ENCODE measurements at places on chromosomes 13 and 19. TPM values are rescaled to one million over a fixed set of nuclear protein-coding genes. Genes with fewer than 3 reads are reported as not detected.

DNA sequence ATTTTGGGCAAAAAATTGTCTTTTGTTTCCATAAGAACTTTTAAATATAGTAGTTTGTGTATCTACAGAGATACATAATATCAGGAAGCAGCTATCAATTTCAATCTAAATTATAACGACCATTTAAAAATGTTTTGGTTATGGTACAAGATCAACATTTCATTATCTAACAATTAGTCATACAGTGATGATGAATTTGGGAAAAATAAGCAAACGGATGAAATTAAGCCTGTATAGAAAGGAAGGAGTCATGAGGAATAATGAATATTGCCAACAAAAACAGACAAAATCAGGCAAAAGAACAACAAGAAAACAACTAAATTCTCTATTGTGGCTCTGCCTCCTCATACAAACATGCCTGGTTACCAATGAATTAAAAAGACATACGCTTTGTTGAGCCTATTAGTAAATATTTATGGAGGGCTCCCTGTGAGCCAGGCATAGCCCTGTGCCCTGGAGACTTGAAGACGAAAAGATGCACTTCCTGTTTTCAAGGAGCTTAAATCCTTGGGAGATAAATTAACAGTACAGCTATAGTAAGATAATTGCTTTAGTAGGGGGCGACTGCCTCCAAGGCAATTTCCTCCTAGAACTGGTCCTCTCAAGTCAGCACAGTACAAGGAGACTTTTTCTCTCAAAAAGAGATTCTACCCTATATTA, 73.0 kb downstream of the NALCN start:
- H3K27me3 ChIP-seq, result no peaks in the 10 kb centered on the region
- no peak overlapping the region for H3K27ac ChIP-seq
- no peak for DNase-seq
- no peaks in the 10 kb centered on the region for H3K36me3 ChIP-seq

- H3K27me3 ChIP-seq, result no peaks in the 10 kb centered on the region
- no peak for DNase-seq
- H3K4me3 ChIP-seq, result no peak overlapping the region
- no peaks in the 10 kb centered on the region for H3K4me1 ChIP-seq
- H3K27ac ChIP-seq, result no peak overlapping the region
- peaks cover 28% of the 10 kb centered on the region for H3K36me3 ChIP-seq
Measured at GRCh38 chr19:447816-448560, 12.8 kb downstream of the SHC2 start.

The FFAR2 gene
- total RNA-seq, result 1.9 TPM

DNA sequence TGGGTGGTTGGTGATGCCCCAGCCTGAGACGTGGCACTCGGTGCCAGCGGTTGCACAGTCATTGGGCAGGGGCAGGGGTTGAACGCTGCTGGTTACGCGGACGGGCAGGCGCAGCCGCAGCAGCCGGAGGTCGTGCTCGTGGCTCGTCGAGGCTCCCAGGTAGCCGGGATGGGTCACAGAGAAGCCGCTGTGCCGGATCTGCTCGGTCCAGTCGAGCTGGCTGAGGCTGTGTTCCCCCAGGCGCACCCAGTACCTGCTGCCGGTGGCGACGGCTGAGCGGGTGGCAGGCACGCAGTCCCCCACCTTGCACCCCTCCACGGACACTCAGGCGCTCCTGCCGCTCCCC, 2.9 kb downstream of the KLK12 start:
- peaks cover 32% of the 10 kb centered on the region for H3K27me3 ChIP-seq
- no peak overlapping the region for H3K27ac ChIP-seq
- H3K36me3 ChIP-seq, result no peaks in the 10 kb centered on the region
- H3K4me3 ChIP-seq, result no peak overlapping the region
- H3K4me1 ChIP-seq, result peaks cover 7% of the 10 kb centered on the region

DNA sequence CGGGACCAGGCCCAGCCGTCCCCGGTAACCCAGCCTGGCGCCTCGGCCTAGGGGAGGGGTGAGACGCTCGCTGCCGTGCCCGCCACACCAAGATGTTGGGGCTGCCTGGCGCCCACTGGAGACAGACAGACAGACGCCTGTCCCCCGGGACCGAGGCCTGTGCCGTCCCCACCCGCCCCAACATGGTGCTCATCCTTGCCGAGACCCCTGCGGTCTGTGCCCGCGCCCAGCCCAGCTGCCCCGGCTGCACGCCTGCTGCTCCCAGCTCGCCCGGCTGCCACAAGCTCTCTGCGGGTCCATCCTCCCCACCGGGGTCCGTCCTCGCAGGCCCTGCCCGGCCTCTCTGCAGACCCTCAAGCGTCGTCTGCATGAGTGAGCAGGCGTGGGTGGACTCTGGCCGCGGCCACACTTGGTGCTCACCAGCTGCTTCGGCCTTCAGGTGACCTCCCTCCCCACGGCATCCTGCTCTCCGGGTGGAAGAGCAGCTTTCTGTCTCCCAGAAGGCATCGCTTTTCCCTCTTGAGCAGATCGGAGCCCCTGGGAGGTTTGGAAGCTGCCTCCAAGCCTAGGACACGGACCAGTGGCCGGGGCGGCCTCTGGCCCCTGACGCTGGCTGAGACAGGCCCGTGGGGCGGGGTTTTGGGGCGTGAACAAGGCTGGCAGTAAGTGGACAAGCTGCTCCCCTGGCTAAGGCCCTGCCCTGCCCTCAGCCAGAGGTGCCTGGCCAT, 6.7 kb upstream of the TMPRSS9 start:
- no peaks in the 10 kb centered on the region for H3K4me1 ChIP-seq
- no peaks in the 10 kb centered on the region for H3K36me3 ChIP-seq
- no peak for DNase-seq
- H3K4me3 ChIP-seq, result no peak overlapping the region
- H3K27ac ChIP-seq, result no peak overlapping the region
- no peaks in the 10 kb centered on the region for H3K27me3 ChIP-seq

- no peaks in the 10 kb centered on the region for H3K27me3 ChIP-seq
- no peaks in the 10 kb centered on the region for H3K36me3 ChIP-seq
- no peak overlapping the region for H3K4me3 ChIP-seq
- peaks cover 1% of the 10 kb centered on the region for H3K4me1 ChIP-seq
Measured at GRCh38 chr19:8557642-8558238, 19.5 kb downstream of the MYO1F start.

GRCh38 chr13:111626371-111627305, 306.2 kb downstream of the TEX29 start:
- no peaks in the 10 kb centered on the region for H3K36me3 ChIP-seq
- no peak for DNase-seq
- no peaks in the 10 kb centered on the region for H3K4me1 ChIP-seq
- no peak overlapping the region for H3K4me3 ChIP-seq

The TNFRSF19 gene
- 28.1 TPM for total RNA-seq

The CFAP97D2 gene
- total RNA-seq, result not detected

DNA sequence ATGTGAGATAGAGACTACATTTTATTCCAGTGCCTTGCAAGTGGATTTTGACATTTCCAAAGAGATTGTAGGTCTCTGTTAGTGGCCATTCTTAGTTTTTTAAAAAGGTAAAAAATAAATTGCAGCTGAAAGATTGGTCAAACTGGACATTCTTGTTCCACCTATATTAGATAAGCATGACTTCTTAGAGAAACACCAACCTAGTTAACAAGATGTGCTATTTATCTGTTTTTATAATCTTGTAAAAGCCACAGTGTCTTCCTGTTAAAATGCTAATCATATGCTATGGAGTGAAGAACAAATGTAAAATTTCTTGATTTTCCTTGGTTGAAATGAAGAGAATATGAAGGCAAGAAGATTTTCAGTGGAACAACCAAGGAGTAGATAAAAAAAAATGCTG, 33.4 kb upstream of the GPR183 start:
- H3K4me3 ChIP-seq, result no peak overlapping the region
- no peak overlapping the region for H3K27ac ChIP-seq

DNA sequence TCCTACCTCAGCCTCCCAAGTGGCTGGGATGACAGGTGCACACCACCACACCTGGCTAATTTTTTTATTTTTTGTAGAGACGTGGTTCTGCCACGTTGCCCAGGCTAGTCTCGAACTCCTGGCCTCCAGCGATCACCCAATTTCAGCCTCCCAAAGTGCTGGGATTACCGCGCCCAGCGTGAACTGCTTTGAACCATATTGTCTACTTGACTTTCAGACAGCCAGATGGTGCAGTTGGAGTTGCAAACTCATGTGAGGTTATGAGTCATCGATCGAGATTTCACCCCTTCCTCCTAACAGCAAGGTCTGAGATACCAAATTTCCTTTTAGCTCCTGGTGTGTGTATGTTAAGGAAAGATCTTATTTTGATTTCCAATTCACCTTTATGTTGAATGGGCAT, 2.7 kb downstream of the SLC27A1 start:
- H3K27ac ChIP-seq, result no peak overlapping the region
- no peaks in the 10 kb centered on the region for H3K36me3 ChIP-seq
- peaks cover 12% of the 10 kb centered on the region for H3K27me3 ChIP-seq
- DNase-seq, result no peak
- H3K4me1 ChIP-seq, result peaks cover 14% of the 10 kb centered on the region

The FUT6 gene
- total RNA-seq, result not detected

GRCh38 chr13:38530492-38530891, 156.4 kb upstream of the FREM2 start:
- peaks cover 7% of the 10 kb centered on the region for H3K27me3 ChIP-seq
- no peaks in the 10 kb centered on the region for H3K36me3 ChIP-seq
- H3K27ac ChIP-seq, result no peak overlapping the region
- no peak for DNase-seq

The POU4F1 gene
- 0.36 TPM for total RNA-seq

The DACT3 gene
- total RNA-seq, result 2.6 TPM

The SIRT2 gene
- 33.4 TPM for total RNA-seq

The CALM3 gene
- total RNA-seq, result 399 TPM

Measured in progenitor cell of endocrine pancreas (in vitro differentiated cells).